ENCODE measurements at places on chromosomes 6 and 20. TPM values are rescaled to one million over a fixed set of nuclear protein-coding genes. Genes with fewer than 3 reads are reported as not detected.

DNA sequence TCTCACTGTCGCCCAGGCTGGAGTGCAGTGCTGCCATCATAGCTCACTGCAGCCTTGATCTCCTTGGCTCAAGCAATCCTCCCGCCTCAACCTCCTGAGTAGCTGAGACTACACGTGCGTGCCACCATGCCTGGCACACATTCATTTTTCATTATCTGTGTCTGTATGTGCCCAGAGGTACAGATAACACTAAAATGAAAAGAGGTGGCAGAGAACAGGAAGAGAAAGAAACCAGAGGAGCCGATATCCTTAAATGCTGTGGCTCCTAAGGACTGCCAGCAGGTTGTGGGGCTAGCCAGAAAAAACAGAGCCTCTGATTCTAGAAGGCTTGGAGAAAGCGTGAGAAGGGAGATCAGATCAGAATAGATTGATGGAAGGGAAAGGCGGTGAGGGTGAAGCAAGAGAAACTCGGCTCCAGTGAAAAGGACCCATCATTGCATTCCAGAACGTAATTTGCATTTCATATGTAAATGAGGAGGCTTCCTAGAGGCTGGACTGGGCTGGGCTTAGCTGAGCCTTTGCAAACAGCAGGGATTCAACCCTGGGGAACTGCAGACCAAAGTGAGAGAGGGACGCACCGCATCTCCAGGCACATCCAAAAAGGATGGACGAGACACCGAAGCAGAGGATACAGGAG is 64.2 kb downstream of the GCNT2 start:
- H3K27me3 ChIP-seq = no peaks in the 10 kb centered on the region
- no peak for DNase-seq
- no peak overlapping the region for H3K27ac ChIP-seq

- no peaks in the 10 kb centered on the region for H3K36me3 ChIP-seq
- H3K4me1 ChIP-seq = no peaks in the 10 kb centered on the region
- DNase-seq = no peak
- no peaks in the 10 kb centered on the region for H3K27me3 ChIP-seq
- H3K27ac ChIP-seq = no peak overlapping the region
Observed at GRCh38 chr6:23224540-23224939, 655.2 kb downstream of the HDGFL1 start.

The TSPYL4 gene
- 16.9 TPM for total RNA-seq

The ZNF341 gene
- total RNA-seq = 5.8 TPM

DNA sequence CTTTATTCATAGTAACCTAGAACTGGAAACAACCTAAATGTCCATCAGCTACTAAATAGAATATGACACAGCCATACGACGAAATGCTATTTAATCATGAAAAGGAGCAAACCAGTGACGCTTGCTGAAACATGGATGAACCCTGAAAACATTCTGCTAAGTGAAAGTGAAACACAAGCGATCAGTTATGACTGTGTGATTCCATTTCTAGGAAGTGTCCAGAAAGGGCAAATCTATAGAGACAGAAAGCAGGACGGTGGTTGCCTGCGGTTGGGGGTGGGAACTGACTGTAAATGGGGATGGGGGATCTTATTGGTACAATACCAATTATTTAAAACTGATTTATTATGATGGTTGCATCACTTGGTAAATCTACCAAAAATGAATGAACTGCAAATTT is 126.8 kb downstream of the IPCEF1 start:
- no peaks in the 10 kb centered on the region for H3K36me3 ChIP-seq
- peak overlapping the region; percentile 75 for H3K27ac ChIP-seq
- H3K27me3 ChIP-seq = no peaks in the 10 kb centered on the region
- peaks cover 64% of the 10 kb centered on the region for H3K4me1 ChIP-seq
- DNase-seq = peak; percentile 77

GRCh38 chr20:60512443-60512842 is 554.2 kb downstream of the CDH26 start:
- no peaks in the 10 kb centered on the region for H3K4me1 ChIP-seq
- H3K4me3 ChIP-seq = no peak overlapping the region
- H3K27me3 ChIP-seq = no peaks in the 10 kb centered on the region
- no peaks in the 10 kb centered on the region for H3K36me3 ChIP-seq
- no peak overlapping the region for H3K27ac ChIP-seq

DNA sequence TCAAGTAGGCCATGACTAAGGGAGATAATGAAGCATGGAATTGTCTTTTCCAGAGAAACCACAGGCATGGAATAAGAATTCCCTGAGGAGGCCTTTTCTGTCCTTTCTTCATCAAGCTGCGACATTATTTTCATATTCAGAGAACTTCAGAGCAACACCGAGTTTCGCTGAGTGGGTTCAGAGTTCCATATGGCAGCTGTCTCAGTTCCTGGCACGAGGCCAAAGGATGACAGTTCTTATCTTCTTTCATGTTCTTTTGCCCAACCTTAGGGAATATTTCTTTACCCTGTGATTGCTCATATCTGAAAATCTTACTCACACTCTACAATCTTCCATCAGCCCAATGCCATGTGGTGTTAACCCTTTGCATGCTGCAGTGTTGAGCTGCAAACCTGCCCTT is 135.3 kb upstream of the BMP2 start:
- H3K27me3 ChIP-seq = no peaks in the 10 kb centered on the region
- no peak for DNase-seq
- H3K27ac ChIP-seq = no peak overlapping the region
- H3K36me3 ChIP-seq = no peaks in the 10 kb centered on the region
- H3K4me3 ChIP-seq = no peak overlapping the region

DNA sequence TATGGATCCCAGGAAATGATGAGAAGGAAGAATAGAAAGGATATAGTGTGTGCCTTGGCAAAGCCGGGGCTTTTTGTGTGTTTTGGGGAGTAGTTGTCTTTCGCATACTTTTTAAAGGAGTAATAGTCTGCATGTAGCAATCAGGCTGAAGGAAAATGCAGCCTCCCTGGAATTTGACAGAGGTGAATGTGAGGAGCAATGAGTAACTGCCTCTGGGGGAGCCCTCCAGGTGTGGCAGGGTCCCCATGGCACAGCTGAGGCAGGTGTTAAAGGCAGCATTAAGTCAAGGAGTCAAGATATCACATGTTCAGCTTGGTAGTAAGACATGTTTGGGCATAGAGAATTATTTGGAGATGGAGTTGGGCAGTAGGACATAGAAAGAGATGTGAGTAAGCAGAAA is 203.1 kb downstream of the C6orf118 start:
- no peak overlapping the region for H3K27ac ChIP-seq
- no peaks in the 10 kb centered on the region for H3K36me3 ChIP-seq
- no peak overlapping the region for H3K4me3 ChIP-seq
- H3K4me1 ChIP-seq = no peaks in the 10 kb centered on the region

DNA sequence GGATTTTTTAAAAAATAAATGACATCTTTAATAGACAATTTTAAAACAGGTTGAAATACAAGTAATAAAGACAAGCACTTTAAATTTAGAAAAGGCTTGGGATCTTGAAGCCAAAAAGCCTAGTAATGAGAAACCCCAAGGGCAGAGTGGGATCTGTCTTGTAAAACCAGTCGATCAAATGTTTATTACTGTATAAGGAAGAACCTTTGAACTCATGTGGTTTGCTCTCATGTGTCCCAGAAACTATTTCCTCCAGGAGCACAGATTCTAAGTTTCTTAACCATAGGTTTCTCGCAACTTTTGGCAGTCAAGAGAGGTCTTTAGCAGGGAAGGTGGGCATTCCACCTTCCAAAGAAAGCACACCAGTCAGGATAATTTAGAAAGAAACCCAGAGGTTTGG is 541.7 kb upstream of the BTBD3 start:
- H3K27me3 ChIP-seq = no peaks in the 10 kb centered on the region
- H3K4me3 ChIP-seq = no peak overlapping the region
- DNase-seq = no peak
- no peaks in the 10 kb centered on the region for H3K4me1 ChIP-seq
- H3K36me3 ChIP-seq = no peaks in the 10 kb centered on the region

The PLN gene
- total RNA-seq = not detected

The DNPH1 gene
- 39.6 TPM for total RNA-seq

DNA sequence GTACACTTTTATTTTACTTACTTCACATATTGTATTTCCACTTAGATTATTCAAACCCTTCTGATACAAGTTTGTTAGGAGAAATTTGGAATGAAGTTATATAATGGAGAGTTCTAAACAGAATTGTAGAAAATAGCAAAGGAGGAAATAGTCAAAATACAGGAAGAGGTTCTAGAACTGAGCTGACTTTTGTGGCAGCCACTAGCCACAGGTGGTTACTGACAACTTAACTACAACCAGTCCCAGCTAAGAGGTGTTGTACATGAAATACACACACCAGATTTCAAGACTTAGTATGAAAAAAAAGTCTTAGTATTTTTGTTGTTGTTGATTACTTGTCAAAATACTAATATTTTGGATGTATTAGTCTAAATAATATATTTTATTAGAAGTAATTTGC is 727.4 kb upstream of the CITED2 start:
- DNase-seq = no peak
- H3K27ac ChIP-seq = no peak overlapping the region
- no peaks in the 10 kb centered on the region for H3K27me3 ChIP-seq
- peaks cover 3% of the 10 kb centered on the region for H3K4me1 ChIP-seq
- no peaks in the 10 kb centered on the region for H3K36me3 ChIP-seq

The RCAN2 gene
- total RNA-seq = 2.8 TPM

The HLA-E gene
- total RNA-seq = 767 TPM

The EPB41L1 gene
- total RNA-seq = not detected

DNA sequence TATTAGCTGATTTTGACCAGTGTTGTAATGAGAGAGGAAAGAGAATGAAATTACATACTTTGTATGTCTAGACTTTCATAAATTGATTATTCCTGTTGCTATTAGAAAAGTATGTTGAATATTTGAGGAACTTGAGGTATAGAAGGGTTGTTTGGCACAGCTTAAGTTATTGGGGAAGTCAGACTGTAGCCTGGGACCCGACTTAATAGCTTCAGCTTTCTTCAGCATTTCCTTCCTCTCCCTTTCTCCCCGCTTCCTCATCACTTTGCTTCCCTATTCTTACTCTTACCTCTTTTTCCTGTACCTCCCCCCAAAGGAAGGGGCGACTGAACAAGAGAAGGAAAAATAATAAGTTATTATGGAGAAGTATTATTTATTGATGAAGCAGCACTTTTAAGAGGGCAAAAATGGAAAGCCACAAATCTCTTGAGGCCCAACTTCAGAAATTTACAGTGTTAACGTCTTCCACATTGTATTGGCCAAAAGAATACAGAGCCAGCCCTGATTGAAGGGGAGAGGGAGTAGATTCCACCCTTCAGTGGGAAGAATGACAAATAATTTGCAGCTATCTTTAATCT is 7.4 kb downstream of the SENP6 start:
- H3K36me3 ChIP-seq = peaks cover 26% of the 10 kb centered on the region
- H3K4me3 ChIP-seq = no peak overlapping the region
- no peak for DNase-seq
- H3K4me1 ChIP-seq = peaks cover 75% of the 10 kb centered on the region

The MAP7 gene
- total RNA-seq = 1.8 TPM

- H3K27me3 ChIP-seq = peaks cover 61% of the 10 kb centered on the region
- no peaks in the 10 kb centered on the region for H3K36me3 ChIP-seq
- peaks cover 10% of the 10 kb centered on the region for H3K4me1 ChIP-seq
- no peak overlapping the region for H3K27ac ChIP-seq
- no peak overlapping the region for H3K4me3 ChIP-seq
Observed at GRCh38 chr6:52186480-52186879, 305 bp downstream of the IL17A start.

DNA sequence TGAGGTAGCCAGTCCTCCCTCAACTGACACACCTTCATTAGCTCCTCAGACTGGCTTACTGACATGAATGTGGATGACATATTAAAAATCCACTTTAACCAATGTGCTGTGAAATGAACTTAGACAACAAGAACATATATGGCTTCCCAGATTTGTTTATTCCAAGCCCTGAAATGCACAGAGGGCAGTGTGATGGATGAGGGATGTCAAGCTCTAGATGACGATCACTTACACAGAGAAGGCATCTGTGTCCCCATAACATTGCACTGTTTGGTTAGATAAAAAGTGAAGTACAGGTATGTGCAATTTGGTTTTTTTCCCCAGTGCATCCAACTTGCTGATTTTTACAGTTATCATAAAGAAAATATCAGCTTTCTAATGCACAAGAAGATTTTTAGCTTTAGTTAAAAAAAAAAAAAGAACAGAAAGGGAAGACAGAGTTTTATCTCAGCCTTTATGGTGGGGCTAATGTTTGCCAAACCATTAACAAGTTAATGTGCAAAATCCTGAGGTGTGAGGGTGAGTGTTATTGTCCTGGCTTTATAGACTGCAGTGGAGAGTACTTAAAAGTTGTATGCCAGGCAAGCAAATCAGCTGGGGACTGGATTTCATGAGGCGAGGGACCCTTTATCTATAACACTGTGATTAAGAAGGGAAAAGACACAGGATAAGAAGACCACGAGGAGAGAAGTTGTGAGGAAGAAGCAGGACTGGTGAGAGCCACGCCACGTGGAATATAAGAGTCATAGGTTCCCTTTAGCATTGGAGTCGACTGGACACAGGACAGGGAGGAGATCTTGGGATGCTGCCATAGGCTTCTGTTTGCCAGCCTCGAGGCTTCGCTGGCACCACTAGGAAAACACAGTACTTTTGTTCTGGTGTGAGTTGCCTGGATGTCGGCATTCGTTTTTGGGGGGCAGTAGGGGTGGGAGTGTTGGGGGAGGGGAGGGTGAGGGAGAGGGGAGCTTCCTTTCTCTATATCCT is 90.0 kb upstream of the BACH2 start:
- H3K4me3 ChIP-seq = no peak overlapping the region
- no peak for DNase-seq
- H3K4me1 ChIP-seq = peaks cover 35% of the 10 kb centered on the region
- no peak overlapping the region for H3K27ac ChIP-seq

- H3K27me3 ChIP-seq = no peaks in the 10 kb centered on the region
- no peaks in the 10 kb centered on the region for H3K4me1 ChIP-seq
- no peak overlapping the region for H3K4me3 ChIP-seq
- H3K36me3 ChIP-seq = no peaks in the 10 kb centered on the region
- H3K27ac ChIP-seq = no peak overlapping the region
Observed at GRCh38 chr20:24698706-24699206, 229.3 kb downstream of the SYNDIG1 start.

- no peak overlapping the region for H3K27ac ChIP-seq
- DNase-seq = no peak
Observed at GRCh38 chr20:37243937-37244571, 17.6 kb downstream of the GHRH start.

- no peak for DNase-seq
- H3K27me3 ChIP-seq = no peaks in the 10 kb centered on the region
- no peaks in the 10 kb centered on the region for H3K4me1 ChIP-seq
- H3K27ac ChIP-seq = no peak overlapping the region
Observed at GRCh38 chr20:34940081-34940481, 15.5 kb downstream of the GSS start.

The CCNC gene
- total RNA-seq = 41.5 TPM

The GNRH2 gene
- total RNA-seq = 2.3 TPM
